ENCODE measurements at places on chromosomes 5 and 9.
A peak's percentile ranks its signal among the peaks of the same experiment; 100 is the strongest.

DNA sequence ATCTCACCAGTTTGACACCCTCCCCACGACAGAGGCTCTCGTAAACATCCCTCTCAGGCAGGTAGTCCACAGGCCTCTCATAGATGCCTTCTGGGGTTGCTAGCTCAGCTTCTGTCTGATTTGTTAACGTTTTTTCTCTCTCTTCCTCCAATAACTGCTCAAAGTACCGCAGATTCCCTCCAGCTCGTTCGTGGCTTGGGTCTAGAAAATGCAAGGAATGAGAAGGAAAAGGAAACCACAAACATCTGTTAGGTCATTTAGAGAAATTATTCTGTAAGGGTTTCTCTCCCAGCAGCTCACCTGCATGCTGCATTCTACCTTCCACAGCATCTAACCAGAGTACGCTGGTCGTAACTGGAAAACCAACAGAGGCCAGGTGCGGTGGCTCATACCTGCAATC, 18.5 kb downstream of the P4HA2 start:
- no peak for DNase-seq

GRCh38 chr9:92378865-92379560, 25.4 kb downstream of the OGN start:
- no peak for DNase-seq

GRCh38 chr5:107263387-107264018, 407.2 kb downstream of the EFNA5 start:
- DNase-seq, result no peak

DNA sequence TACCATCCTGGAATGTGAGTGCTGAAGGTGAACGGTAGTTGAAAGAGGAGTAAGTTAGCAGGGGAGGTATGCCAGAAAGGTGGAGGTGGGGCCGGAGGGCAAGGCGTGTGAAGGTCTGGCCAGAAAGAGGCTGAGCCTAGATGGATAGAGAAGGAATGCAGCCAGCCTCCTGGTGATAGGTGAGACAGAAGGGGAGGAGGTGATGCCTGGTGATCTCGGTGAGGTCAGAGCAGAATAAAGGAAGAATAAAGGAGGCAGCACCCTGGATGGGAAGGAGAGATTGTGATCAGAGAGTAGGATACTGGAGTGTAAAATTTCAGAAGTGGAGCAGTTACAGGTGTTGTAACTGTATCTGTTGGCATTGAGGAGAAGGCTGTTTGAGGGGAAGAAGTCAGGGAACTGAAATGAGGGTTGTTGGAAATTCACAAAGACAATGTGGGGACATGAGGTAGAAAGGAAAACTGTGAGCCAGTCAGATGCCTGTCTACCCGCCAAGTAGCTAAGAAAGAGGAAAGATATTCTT, 2.0 kb downstream of the GNG10 start:
- no peak for DNase-seq

- DNase-seq, result peak; percentile 9
Measured at GRCh38 chr5:146426853-146427618, 20.1 kb upstream of the TCERG1 start.

GRCh38 chr5:144368556-144368955, 197.9 kb downstream of the KCTD16 start:
- DNase-seq, result no peak

DNA sequence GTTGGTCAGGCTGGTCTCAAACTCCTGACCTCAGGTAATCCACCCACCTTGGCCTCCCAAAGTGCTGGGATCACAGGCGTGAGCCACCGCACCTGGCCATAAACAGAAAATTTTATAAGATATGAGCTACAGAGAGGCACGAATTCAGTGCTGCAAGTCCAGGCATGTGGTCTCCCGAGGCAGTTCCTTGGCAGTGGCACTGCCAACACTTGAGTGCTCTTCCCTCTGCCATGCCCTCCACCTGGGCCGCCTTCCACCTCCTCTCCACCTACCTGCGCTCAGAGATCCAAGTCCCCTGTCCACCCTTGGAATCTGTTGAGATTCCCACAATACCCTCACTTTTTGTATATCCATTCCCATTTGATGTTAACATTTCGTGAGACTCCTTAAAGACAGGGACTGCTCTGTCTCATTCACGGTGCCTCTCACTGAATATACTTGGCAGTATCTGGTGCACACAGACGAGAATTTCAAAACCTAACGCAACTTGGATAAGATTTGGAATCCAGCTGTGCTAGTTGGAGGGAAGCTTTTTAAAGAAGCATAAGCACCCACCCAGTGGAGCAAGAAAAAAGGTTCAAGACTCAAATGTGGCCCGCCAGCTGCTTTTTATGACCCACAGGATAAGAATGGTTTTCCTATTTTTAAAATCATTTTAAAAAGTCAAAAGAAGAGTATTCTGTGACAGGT, 68.3 kb downstream of the DCP2 start:
- no peak for DNase-seq

DNA sequence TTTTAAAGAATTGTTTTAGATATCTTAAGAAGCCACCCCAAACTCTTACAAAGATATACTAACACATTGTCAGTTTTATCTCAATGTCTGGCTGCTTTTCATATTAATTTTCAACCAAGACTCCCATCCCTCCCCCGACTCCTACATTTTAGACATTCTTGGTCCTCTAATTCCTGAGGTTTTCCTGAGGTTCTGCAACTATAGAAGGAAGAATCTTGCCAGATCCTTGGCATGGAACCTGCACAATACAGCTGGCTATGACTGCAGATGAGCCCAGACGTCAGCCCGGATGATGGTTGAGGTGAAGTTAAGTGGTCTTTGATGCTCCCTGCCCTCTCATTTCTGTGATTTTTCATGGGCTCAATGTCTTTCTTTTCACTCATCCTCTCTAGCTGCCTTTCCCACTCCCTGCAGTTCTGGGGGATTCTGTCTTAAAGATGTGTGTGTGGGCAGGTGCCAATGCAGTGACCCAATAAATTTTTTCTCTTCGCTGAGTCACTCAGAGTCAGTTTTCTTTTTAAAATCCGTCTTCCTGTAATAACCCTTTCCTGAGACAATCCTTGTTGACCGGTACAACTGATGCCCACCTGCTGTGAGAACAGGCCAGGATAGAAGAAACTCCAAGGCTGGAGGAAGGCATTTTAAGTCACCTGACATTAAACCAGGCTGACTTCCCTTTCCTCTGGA, 237.8 kb upstream of the GAS1 start:
- DNase-seq, result no peak

DNA sequence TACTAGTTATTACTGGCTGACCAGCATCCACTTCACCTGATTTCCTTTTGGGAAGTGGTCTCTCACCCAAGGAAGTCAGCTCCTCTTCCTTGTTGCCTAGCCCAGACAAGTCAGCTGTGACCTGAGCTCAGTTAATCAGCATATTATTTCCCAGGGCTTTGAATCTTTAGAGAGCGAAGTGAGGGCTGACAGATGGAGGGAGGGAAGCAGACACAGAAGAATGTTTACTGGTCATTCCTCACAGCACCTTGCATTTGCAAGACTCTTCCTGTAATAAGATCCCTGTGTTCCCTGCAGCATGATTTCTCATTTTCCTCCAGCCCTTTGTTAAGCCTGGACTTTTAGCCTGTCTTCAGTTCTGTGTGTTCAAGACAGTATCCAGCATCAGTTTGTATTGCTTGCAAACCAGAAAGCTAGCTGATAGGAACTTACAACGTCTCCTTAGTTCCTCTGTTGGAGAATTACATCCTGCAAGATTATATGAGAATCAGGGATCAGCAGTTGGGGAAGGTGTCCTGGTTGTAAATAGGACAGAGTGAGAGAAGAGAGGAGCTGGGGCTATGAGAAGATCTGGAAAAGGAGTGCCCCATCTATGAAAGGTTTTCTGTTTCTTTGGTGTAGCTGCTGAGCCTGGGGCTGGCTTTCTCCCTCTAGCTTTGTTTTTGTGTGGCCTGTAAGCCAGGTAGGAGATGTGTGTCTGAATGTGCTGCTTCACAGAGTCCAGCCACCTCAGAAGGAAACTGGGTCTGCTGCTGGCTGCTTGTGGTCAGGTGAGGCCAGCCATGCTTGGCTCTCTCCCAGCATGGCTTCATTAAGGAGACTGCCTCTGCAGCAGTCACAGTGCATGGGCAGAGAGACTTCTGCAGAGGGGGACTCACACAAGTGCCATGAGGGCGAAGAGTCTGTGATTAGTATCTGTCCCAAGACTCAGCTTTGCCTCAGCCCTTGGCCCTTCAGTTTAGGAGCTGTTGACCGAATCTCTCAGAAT, 50.3 kb downstream of the MAN2A1 start:
- DNase-seq, result no peak

DNA sequence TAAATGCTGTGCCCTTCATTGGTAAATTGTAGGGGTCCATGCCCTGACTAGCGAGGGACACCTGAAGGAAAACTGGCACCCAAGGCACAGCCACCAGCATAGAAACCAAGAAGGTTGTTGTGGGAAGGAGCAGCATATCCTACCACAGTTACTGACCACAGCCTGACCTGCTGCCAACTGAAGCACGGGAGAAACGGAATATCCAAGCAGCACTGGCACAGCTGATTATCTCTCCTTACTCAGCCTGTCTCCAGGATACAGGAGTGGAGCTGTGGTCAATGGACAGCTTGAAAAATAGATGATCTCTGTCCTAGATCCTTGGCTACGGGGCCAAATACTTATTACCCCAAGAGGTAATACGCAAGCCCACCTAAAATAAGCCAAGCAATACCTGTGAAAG, 164.5 kb downstream of the ATPSCKMT start:
- DNase-seq, result no peak

Data from CD14-positive monocyte (primary cell).